ENCODE measurements at places on chromosomes 13 and 19.

GRCh38 chr19:9644472-9644871 lies 23.4 kb upstream of the ZNF561 start:
- no peak for DNase-seq

GRCh38 chr19:33641956-33642498 lies 20.3 kb downstream of the CHST8 start:
- no peak for DNase-seq

DNA sequence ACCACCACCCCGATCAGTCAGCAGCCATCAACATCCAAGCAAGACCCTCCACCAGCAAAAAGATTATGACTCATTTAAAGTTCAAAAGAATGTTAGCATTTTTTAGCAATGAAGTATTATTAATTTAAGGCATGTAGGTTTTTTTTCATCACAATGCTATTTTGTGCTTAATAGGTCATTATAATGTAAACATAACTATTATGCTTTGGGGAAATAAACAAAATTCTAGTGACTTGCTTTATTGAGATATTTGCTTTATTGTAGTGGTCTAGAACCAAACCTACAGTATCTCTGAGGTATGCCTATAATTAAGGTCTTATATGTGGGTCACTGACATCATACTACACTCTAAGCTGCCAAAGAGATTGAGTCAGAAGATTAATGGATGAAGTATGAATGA lies 20.0 kb downstream of the KLF12 start:
- DNase-seq: no peak

GRCh38 chr19:49875857-49876421 lies 1.2 kb downstream of the AKT1S1 start:
- DNase-seq: no peak

- no peak for DNase-seq
These were observed 39.6 kb downstream of the ANKRD10 start for GRCh38 chr13:110875241-110875640.

DNA sequence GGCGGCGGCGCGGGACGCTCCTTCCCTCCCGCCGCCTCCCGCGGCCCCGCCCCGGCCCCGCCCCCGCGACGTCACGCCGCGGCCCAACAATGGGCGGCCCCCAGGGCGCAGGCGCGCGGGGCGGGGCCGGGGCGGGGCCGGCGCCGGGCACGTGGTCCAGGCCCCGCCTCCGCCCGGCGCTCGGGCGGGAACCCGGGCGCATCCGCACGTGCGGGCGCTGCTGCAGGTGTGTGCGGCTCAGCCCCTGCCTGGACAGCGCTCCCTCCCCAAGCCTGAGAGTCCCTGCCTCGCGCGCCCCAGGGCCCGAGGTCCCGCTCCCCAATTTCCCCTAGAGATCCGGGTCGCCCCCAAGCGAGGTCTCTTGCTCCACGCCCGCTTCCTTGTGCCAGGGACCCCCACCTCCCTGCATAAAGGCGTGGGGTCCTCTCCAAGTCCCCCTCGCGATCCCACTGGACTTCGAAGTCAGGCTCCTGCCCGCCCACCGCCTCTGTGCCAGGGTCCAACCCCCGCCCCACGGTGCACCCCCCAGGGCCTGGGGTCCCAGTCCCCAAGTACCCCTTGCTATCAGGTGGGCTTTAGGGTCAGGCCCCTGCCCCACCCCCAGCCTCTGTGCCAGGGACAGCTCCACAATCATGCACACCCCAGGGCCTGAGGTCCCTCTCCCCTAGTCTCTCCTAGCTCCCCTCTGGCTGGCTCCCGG lies at the start of gene MEX3D:
MEX3D (minus strand) TSS at position 6 of the 700 bp plus-strand sequence. CDS start 267 bp downstream, outside the sequence.
- DNase-seq: no peak

DNA sequence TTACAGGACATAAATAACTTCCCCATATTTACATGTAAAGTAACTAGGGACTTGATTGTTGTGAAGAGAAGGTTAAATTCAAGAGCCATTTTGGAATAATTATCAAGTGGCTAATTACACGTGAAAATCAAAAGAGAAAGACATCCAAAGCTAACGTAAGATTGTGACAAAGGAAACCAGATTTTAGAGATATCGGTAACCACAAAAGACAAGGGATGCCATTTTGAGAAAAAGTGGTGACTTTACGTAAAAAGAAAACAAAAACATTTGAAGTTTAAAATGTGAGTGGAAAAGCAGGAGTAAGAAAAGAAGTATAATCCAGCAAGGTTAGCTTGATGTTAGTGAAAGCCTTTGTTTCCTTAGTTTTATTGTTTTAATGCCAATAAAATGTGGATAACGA lies 10.9 kb upstream of the VWA8 start:
- DNase-seq: no peak

GRCh38 chr19:32223595-32224370 lies 121.6 kb upstream of the ZNF507 start:
- DNase-seq: no peak

DNA sequence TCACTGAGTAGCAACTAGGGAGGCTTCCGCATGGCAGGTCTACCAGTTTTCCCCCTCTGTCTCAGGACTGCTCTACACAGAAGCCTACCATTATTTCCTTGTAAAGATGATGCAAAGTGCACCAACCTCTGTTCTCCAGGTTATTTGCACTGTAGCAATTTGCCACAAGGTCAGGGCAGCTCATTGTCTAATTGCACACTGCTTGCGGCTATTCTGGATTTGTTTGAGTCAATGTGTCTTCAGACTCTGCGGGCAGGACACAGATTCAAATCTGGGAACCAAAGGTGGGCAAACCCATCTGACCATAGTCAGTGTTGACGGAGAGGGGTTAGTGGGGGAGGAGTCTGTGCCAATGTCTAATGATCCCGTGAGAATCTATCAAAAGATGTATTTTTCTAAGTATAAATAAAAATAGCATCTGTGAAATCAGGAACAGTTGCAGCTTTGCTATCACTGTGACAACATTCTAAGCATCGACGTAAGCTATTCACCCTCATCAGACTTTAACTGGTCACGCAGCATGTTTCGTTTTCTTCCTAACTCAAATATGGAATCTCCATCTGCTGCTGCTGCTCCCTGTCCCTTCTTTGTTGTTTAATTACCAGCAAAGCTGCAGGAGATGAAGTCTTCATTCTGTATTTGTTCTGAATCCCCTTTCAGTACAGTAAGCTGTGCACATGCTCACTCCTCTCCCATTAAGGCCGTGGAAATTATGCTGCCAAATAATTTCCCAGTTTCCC lies 26.4 kb downstream of the CYSLTR2 start:
- DNase-seq: no peak

DNA sequence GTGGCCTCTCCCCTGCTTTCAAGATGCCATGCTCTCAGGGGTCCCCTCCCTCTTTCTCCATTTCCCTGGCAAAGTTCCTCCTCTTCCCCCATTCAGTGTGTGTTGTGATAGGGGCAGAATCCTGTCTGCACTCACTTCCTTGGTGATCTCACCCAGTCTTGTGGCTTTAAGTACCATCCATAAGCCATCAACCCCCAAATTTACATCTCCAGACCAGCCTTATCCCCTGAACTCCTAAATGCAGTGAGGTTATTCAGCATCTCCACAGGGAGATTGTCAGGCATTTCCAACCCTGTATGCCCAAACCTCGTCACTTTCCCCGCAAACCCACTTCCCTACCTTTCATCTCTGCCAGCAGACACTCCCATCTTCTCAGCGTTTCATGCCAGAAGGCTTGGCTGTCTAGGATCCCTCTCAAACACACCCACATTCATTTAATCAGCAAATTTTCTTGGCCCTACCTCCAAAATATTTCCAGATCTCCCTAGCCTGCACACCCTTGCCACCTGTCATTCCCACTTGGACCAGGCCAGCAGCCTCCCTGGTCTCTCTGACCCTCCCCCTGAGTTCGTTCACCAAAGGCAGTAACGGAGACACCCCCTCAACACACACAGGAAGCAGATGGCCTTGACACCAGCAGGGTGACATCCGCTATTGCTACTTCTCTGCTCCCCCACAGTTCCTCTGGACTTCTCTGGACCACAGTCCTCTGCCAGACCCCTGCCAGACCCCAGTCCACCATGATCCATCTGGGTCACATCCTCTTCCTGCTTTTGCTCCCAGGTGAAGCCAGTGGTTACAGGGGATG lies at the start of gene HCST:
HCST (plus strand) TSS at position 676 of the 808 bp plus-strand sequence; CDS start at position 741, 65 bp downstream.
- no peak for DNase-seq

GRCh38 chr19:37986048-37986750 lies 79.2 kb downstream of the SIPA1L3 start:
- DNase-seq: no peak

- no peak for DNase-seq
These were observed 44.9 kb upstream of the USPL1 start for GRCh38 chr13:30572859-30573275.

GRCh38 chr19:50224986-50225747 lies 21.7 kb downstream of the MYH14 start:
- DNase-seq: no peak

GRCh38 chr19:54399189-54399588 lies 16.1 kb upstream of the TTYH1 start:
- no peak for DNase-seq

GRCh38 chr19:1540365-1540925 lies 16.6 kb downstream of the PLK5 start:
- no peak for DNase-seq

GRCh38 chr19:13615890-13616289 lies 109.6 kb upstream of the CACNA1A start:
- DNase-seq: no peak

- DNase-seq: no peak
These were observed 23.5 kb downstream of the NKPD1 start for GRCh38 chr19:45137179-45137761.

DNA sequence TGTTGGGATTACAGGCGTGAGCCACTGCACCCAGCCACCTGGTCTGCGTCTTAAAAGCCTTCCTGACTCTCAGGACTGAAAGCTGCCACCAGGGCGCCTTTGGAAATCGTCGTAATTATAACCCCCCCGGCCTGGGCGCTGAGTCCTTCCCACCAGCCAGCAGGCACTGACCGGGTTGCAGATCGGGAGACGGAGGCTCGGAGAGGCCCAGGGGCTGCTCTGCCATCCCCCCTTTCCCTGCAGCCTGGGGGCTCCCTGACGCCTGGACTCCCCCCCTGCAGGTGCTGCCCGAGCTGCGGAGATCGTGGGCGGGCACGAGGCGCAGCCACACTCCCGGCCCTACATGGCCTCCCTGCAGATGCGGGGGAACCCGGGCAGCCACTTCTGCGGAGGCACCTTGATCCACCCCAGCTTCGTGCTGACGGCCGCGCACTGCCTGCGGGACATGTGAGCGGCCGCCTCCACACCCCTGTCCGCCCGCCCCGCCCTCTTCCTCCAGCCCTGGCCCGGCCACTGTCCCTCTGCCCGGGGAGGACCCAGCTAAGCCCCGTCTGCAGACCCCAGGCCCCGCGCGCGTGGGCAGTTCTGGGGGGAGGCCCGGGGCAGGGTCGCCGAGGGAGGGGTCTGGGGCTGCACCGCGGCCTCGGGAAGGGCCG lies 2.5 kb downstream of the PRTN3 start:
- DNase-seq: no peak

GRCh38 chr13:73419186-73419585 lies 360.4 kb downstream of the KLF5 start:
- no peak for DNase-seq

DNA sequence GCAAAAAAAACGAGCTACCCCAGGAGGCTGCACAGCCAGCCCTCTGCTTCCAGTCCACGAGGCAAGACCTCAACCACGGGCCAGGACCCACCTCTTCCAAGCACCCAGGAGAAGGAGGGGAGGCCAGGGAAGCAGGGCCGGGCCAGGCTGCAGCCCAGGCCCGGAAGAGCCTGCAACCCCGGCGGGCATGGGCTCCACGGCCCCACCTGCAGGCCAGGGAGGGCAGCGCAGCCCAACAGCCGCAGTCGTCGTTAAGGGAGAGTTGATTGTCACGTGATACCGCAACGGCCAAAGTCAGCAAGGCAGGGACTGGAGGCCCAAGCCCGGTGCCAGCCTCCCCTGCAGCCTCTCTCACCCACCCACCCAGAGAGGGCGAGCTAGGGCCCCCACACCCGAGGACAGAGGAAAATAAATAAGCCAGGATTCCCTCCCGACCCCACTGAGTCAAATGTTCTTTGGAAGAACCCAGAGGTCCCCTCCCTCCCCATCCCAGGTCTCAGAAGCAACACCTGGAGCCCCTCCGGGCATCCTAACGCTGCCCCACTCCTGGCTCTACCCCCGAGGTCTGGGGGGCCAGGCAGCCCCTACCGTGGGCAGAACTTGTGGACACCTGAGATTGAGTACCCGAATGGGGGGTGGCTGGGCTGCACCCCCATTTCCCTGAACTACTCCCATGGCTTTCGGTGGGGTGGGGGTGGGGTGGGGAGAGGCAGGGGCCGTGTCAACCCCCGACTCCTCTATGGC lies 5.2 kb upstream of the REXO1 start:
- DNase-seq: peak; percentile 39

- no peak for DNase-seq
These were observed 43.4 kb downstream of the C13orf42 start for GRCh38 chr13:51067706-51068105.

DNA sequence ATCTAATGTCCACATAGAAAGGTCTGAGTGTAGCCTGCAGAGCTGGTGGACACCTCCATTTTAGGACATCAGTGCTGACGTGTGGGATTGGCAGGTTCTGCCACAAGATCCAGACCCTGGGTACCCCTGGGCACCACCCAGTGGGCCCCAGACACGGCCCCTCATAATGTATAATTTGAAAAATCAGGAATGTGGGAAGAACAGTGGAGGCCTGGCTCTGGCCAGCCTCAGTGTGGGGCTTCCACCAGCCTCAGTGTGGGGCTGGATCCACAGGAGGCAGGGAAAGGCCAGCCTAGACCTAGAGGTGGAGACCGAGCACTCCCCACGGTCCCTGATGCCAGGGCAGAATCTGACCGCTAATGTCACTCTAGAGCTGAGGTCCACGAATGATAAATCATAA lies 150.7 kb upstream of the SOX1 start:
- no peak for DNase-seq

DNA sequence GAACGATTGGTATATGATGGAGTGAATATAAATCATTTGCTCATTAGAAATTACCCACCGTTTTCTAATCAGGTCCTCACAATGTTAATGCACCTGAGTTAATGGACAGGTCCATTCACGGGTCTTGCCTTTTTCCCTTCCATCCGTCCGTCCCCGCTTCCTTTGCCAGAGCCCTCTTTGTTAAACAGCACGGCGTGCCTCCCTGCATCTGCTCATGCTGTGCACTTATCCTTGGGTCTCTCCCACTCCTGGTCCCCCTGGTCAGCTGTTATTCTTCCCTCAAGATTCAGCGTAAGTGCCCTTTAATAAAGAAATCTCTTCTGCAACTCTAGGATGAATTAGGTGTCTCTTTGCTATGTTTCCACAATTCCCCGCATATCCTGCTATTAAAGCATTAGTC lies 324.5 kb downstream of the DNAJC15 start:
- DNase-seq: no peak

DNA sequence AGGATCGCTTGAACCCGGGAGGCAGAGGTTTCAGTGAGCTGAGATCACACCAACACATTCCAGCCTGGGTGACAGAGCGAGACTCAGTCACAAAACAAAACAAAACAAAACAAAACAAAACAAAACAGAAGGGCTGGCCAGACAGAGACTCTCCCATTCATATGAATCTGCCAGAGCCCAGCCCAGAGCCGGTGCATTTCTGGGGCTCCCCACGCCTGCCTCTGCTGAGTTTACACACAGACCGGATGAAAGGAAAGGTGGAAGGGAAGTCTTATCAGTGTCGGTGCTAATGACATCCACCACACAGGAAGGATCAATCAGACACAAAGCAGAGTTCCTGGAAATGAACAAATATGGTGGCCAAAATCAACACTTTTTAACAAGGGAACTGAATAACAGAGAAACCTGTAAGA lies 6.8 kb downstream of the TRAPPC6A start:
- no peak for DNase-seq
